Stimulated activated CD8-positive, alpha-beta memory T cell treated with anti-CD3 and anti-CD28 coated beads, Interleukin-7, amount 100 ng/mL, for 1 hour (primary cell): ENCODE measurements at places on chromosomes 4 and X.

GRCh38 chr4:179586460-179586859, 2144.2 kb upstream of the AGA start:
- DNase-seq: no peak

DNA sequence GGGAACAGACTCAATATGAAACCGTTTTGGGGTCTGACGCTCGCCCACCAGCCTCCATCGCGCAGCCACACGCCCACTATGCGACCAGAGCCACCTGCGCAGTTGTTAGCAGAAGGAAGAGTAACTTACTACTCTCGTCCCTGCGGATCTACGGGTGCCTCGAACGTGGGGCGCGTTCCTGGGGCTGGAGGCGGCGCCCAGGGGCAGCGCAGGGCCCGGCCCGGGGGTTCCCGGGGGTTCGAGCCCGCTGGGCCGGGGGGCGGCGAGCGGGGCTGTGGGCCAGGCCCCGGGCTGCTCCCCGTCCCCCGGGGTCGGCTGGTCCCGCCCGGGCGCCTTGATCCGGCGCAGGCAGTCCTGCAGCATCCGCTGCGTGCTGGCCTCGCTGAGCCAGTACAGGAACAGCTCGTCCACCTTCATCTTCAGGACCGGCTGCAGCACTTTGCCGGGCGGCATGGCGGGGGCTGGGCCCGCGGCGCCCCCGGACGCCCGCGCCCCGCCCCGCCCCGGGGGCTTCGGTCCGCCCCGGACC, 404 bp downstream of the PPP2R3B start:
- DNase-seq: no peak

DNA sequence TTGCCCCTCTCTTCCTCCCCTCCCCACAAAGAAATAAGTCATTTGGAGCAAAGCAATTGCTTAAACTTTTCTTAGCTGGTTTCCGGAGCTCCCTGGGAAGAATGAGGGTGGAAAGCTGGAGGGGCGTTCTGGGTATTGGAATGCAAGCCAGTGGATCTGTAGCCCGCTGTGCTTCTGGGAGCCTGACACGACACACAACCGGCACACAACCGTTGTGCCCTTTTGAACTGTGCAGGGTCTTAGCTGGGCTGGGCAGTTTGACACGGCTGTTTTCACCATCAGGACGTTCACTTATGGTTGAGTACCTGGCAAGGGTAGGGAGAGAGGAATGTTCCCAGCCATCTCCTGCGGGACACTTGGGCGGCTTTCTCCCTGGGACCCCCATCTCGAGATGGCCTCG, 38.3 kb downstream of the SHROOM2 start:
- DNase-seq: no peak

- no peak for DNase-seq
These were observed 424.2 kb downstream of the KLHL4 start for GRCh38 chrX:87941841-87942240.

DNA sequence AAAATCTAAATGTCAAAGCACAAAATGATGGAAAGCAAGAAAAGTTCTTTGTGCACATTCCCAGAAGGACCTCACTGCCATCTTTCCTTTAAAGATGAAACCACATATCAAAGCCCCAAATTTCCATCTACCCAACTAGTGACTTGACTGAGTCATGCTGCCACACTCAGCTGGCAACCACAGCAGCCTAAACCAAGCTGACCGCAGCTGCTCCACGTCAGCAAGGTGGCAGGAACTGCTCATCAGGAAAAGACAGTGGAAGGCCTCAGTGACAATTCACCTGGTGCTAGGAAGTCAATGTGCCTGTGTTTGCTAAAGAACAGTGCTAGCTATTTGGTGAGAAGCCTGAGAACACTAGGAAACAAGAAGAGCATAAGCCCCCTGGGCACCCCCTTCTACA, 26.1 kb downstream of the ACOX3 start:
- no peak for DNase-seq

DNA sequence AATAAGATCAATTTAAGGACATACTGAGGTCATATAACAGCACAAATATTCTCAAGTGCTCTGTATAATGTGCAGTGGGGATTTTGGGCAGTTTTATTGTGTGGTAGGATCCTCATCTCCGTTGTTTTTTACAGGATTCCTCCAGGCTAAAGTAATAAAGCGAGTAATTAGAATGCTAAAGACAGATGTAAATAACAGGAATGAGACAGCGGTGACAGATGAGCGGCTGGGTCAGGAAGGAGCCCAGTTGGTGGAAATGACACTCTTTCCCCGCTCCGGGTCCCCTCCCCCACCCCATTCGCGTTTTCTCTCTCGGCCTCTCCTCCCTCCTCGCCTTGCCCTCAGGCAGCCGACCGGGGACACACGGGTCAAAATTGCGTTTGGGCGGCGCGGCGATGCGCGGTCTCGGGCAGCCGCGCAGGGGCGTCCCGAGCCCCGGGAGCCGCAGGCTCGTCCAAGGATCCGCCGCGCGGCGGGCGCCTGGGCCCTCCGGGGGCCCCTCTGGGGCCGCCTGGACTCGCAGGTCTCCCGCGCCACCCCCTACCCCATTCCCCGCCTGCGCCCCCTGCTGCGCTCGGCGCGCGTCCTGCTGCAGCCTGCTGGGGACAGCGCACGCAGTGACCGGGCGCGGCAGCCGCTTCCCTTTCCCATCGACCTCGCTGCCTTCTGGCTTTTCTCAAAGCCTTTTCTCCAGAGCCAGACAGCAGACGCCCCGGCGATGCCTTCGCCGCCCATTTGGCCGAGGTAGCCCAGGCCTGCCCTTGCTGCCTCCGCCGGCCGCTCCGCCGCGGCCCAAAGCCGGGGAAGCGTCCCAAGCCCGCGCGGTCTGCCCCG, 16.2 kb downstream of the POU4F2 start:
- no peak for DNase-seq

DNA sequence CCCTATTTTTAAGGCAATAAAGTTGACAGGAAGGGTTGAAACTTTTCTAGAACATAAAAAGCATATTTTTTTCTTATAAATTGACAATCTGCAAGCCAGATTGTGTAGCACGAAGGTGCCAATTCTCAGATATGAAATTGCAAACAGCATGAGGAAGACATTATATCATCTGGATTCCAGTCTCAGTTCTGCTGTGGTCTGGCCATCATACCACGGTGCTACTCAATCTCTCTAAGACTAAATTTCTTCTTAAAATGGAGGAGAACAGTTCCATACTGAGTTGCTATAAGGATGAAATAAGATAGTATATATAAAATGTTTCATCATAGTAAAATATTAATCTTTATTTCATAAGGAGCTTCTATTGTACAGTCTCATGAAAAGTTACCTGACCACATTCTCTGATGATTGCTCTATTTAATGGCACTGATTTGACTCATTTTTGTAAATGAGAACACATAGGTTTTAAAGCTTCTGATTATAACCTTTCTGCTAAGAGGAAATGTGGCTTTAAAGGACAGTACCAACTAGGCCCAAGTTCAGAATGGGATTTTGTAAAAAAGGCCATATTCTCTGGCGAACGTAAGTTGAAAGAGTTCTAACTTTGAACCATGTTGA, 127.9 kb downstream of the SHROOM3 start:
- no peak for DNase-seq
